T follicular helper cell (primary cell): ENCODE measurements at places on chromosomes 16 and 17.

DNA sequence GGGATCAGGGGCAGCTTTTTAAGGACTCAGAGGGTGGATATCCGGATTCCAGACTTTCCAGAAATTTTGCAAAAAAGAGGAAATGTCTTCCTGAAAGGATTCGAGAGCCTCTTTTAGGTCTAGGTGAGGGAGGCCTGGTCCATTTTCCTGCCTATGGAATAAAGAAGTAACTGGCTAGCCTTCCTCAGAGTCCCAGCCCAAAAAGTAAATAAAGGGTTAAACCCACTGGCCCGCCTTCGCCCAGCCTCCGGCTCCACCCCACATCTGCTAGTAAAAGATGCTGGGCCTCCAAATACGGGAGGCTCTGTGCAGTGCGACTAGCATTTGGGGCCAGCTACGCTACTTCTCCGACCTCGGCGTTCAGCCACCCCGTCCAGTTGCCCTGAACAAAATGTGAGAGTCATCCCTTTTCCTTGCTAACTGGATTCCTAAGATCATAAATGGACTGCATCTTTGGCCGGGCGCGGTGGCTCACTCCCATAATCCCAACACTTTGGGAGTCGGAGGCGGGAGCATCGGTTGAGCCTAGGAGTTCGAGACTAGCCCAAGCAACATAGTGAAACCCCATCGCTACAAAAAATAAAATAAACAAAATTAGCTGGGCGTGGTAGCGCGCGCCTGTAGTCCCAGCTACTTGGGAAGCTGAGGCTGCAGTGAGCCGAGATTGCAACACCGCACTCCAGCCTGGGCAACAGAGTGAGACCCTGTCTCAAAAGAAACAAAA lies 824 bp upstream of the MPP2 start:
- peak; percentile 35 for DNase-seq

DNA sequence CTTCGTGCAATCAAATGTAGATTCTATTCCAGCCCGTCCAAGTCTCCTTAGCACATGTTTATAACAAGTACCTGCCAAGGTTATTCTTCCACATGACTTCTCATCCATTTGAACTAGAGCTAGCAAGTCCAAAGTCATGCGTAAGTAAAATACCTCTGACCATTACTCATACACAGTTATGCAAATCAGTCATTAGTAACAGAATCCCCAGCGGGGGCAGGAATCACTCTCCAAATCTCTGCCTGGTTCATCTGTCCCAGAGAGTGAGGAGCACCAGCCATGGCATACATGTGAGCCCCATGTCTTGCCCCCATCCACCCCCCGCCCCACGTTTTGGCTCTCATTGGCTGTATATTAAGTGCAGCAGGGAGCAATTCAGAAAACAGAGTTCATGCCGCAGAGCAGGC lies 27.7 kb downstream of the SRL start:
- no peak for DNase-seq

- no peak for DNase-seq
These were observed 16.1 kb upstream of the UBTF start for GRCh38 chr17:44235583-44235936.

GRCh38 chr17:50841949-50842354 lies 6.6 kb downstream of the WFIKKN2 start:
- peak; percentile 12 for DNase-seq

- DNase-seq: no peak
These were observed 297.0 kb downstream of the MAP2K6 start for GRCh38 chr17:69711541-69711940.
